ENCODE measurements at places on chromosomes 13 and 19.

- DNase-seq = no peak
Measured at GRCh38 chr19:49761625-49762311, 1.3 kb downstream of the TSKS start.

DNA sequence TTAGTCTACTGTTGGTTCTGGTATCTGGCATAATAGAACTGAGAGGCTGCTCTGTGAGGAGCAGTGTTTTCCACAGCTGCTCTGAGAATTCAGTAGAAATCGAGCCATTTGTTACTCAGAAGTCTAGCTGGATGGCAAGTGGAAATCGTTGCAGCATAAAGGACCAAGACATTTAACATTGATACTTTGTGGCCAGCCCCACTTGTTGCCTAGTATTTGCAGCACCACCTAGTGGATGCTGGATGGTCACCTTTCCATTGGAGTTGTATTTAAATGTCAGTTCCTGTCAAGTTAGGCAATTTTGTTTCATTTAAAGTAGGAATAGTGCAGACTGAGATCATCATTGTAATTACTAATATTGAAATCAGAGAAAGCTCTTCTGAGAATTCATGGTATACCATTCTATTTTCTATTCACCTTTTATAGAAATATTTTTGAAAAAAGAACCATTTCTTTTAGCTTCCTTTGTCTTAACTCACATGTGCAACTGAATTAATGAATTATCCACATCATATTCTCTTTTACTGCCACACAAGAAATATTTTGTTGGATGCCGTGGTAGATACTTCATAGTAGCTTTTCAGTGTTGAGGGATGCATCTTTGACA, 64.6 kb downstream of the PDS5B start:
- DNase-seq = peak; percentile 13

GRCh38 chr13:93689333-93689732, 462.7 kb downstream of the GPC6 start:
- no peak for DNase-seq

- no peak for DNase-seq
Measured at GRCh38 chr19:12647490-12648071, 19.0 kb downstream of the MAN2B1 start.

DNA sequence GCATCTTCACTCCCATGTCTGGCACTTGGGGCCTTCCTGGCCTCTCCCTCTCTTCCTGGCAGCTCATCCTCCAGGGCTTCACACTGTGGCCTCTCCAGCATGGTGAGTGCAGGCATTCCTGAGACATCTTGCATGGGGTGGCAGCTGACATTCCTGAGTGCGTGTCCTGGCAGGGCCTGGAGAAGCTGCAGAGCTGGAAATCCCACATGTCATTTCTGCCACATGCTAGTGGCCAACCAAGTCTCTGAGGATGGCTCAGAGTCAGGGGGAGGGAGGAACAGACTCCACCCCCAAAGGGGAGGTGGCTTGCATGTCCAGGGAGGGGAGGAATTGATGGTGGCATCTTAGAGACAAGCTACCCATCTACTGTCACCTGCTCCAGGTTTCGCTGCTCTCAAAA, 41.6 kb upstream of the AMER2 start:
- no peak for DNase-seq

GRCh38 chr13:38514575-38514974, 164.9 kb downstream of the UFM1 start:
- no peak for DNase-seq

GRCh38 chr19:28497887-28498286, 715.1 kb downstream of the UQCRFS1 start:
- no peak for DNase-seq

GRCh38 chr19:16877581-16877980, 11.2 kb upstream of the F2RL3 start:
- no peak for DNase-seq

Measured in stimulated activated CD4-positive, alpha-beta T cell treated with anti-CD3 and anti-CD28 coated beads, Interleukin-15, amount 100 ng/mL, for 1 hour (primary cell).